ENCODE measurements at places on chromosomes 6 and 20.

- DNase-seq, result no peak
Measured at GRCh38 chr6:135586844-135587243, 89.3 kb upstream of the AHI1 start.

DNA sequence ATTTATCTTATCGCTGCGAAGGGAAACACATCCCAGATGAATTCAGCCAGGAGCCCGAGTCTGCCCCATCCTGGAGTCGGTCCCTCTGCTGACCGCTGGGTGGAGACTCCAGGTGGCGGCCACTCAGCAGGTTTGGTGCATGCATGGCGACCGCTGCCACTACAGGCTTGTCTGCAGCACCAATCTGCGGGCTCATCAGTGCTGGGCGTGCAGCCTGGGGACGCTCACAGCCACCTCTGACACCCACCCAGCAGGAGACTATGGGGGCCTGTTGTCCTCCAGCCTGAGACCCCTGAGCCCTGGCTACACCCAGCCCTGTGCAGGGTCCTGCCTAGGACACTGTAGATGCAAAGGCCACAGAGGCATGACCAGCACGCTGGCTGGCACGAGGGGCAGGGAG is 40.5 kb upstream of the GATA5 start:
- peak; percentile 78 for DNase-seq

- DNase-seq, result no peak
Measured at GRCh38 chr20:11861479-11861878, 56.2 kb upstream of the BTBD3 start.

GRCh38 chr6:89353118-89353556 is 615 bp upstream of the UBE2J1 start:
- no peak for DNase-seq

GRCh38 chr20:32336918-32337347 is 21.2 kb upstream of the ASXL1 start:
- DNase-seq, result peak; percentile 38

- no peak for DNase-seq
Measured at GRCh38 chr6:85472744-85473143, 22.9 kb downstream of the NT5E start.

- DNase-seq, result no peak
Measured at GRCh38 chr6:41680182-41680965, 42.1 kb downstream of the MDFI start.

DNA sequence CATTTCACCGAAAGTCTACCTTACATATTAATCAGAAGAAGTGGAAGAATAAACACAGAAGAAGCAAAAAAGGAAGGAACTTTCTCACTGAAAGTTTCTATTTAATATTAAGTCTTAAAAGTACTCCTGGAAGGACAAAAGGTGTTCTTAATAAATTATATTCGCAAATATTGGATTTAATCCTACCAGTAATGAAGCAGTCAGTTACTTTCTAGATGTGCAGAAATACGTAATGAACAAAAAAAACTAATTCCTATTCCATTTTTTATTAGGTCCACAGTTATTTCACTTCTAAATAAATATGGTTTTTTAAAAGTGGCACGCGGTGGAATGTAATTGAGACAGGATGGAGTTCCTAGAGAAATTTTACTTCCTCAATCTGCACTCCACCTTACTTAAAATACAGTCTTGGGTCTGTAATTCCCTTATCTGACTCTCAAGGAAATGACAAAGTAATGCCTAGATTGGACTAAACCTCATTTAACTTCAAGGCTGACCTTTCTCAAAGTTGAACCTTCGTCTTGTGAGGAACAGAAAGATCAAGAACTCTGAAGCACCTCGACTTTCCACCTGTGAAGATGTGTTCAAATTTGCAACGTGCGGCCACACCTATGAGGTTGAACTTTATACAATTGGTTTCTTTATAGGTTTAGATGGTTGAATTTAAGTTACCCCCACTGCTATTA is 1.1 kb upstream of the TRAM2 start:
- no peak for DNase-seq

DNA sequence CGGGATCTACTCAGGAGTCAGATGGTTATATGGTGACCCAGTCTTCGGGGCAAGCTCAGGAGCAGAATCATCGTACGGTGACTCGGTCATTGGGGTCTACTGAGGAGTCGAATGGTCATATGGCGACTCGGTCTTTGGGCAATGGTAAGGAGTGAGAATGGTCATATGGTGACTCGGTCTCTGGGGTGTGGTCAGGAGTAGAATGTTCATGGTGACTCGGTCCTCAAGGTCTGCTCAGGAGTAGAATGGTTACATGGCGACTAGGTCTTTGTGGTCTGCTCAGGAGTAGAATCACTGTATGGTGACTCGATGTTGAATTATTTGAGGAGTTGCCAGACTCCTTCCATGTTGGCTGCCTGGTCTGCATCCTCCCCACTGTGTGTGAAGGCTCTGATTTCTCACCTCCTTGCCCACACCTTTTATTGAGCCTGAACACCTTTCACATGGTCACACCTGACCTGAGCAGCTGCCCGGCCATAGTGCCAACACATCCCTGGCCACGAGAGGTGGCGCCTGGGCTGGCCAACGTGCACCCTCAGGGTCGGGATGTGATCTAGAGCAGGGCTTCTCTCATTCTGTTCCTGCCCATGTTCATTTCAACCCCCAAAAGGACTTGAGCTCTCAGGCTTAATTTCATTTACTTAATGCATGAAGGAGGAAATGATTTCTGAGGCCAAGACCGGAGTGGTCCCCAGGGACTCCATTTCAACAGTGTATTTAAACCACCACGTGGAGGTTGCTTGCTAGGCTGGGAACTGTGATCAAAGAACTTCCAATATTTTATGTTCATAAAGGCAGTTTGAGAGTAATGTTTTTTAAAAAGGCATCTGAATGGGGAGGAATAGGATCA is 119.5 kb downstream of the PHACTR3 start:
- DNase-seq, result no peak
